ENCODE measurements at places on chromosomes 2 and 18.

DNA sequence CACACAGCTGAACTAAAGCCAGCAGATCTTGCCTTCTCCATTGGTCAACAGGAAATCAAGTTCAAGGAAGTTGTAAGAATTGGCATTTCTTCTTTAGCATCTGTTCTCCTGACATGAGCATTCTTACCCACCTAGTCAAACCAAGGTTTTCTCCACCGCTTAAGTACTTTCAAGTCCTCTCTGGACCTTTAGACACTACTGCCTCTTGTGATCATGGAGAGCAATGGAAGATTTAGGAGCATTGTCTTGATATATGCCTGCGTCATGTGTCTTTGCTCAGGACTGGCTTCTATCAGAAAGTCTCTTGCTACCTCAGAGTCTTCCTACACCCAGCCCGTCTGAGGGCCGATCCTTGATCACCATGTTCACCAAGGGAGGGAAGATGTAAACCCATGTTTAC lies 262.2 kb downstream of the PHLPP1 start:
- no peak for DNase-seq

DNA sequence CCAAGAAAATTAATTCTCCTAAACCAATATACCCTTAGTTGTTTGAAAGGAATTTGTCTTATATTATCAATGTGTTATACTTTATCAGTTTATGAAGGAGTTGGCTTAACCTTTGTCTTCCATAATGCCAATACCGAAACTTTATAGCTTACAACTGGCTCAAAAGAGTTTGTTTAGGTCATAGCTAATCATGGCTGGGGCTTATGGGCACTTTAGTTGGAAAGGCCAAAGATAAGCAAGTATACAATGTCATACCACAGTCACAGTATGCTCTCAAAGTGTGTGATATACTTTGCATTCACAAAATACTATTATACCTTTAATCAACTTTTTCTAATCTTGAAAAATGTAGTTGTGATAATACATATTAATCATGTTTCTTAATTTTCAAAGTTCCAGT lies 2.3 kb downstream of the KLHL41 start:
- no peak for DNase-seq

- DNase-seq = no peak
Measured at GRCh38 chr2:106165029-106165428, 29.1 kb downstream of the UXS1 start.

DNA sequence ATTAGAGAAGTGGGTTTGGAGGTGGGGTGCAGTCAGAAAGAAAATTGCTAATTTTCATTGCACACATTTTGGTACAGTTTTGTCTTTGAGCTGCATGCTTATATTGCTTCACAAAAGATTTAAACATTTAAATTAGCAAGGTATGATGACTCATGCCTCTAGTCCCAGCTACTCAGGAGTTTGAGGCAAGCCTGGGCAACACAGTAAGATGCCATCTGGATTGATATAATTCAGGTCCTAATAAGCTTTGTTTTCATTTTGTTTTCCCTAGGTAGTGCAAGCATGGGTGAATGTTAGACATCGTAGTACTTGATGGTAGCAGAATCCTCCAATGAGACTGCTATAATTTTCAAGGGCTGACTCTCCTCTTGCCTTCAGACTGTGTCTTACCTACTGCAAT lies 396.7 kb upstream of the RGPD4 start:
- no peak for DNase-seq

DNA sequence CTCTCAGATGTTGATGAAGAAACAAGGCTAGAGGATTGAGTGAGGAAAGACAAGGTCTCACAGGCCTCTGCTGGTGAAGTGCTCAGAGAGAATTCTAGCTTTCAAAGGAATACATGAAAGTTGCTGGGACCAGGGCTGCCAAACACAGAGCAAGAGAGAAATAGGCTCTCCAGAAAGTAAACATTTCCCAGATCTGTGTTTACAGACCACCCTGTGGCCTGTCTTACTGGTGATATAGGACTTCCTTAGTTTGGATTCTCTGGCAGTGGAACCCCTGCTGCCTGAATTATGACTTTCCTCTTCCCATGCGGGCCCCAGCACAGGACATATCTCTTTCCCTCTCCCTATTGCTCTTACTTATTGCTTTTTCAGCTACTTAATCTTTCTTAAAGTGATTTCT lies 64.5 kb downstream of the TACR1 start:
- DNase-seq = no peak

DNA sequence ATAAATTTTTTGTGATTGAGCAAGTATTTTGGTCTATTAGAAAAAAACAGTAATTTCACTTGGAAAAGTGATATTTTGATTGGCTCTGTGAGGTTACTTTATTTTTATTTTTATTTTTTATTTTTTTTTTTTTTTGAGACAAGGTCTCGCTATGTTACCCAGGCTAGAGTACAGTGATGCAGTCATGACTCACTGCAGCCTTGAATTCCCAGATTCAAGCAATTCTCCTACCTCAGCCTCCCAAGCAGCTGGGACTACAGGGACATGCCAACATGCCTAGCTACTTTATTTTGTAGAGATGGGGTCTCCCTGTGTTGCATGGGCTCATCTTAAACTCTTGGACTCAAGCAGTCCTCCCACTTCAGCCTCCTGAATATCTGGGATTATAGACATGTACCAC lies 60.9 kb upstream of the MGAT5 start:
- DNase-seq = no peak

DNA sequence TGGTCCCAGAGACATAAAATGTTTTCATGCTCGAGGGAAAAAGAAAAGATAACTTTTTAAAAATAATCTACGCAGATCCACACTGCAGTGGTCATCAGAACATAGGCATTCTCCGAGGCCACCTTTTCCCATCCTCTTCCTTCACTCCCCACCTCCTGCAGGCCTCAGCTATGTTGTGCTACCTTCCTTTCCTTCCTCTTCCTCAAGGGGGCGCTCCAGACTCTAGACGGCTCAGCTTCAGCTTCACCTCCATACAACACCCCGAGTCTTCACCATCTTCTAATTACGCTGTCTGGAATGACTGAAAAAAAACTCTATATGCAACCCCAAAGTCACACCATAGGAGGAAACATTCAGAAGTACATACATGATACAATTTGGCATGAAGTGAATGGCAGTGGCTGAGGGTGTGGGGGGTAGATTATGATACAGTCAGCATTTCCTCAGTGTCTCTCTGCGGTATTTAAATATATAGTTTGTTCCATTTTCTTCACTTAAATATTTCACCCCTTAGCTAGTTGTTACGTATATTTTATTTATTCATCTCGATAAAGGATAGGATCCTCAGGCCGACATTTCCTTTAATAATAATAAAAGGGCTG lies 583.6 kb downstream of the IRS1 start:
- peak; percentile 50 for DNase-seq

- no peak for DNase-seq
Measured at GRCh38 chr18:48477348-48477747, 61.5 kb upstream of the CTIF start.

DNA sequence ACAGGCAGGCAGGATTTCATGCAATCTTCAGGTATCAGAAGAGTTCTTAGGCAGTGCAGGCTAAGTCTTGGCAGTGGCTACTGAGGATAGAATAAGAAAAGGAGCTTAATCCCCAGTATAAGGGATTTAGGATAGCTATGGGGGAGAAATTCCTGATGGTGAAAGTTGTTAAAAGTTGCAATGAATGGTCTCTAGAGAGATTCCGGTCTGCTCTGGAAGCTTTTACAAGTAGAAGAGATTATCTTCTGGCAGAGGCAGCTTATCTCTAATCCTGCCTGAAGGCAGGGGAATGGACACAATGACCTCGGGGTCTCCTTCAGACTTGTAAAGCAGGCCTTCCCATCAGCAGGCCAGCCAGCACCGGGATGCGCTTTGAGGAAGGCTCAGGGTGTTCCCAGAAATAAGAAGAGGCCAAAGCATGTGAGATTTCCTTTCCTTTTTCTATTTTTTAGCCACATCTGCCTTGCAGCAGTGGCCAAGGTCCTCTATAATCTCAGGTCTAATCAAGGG lies 253.9 kb upstream of the KLHL29 start:
- no peak for DNase-seq

GRCh38 chr2:154591294-154591820 lies 107.1 kb upstream of the KCNJ3 start:
- no peak for DNase-seq

DNA sequence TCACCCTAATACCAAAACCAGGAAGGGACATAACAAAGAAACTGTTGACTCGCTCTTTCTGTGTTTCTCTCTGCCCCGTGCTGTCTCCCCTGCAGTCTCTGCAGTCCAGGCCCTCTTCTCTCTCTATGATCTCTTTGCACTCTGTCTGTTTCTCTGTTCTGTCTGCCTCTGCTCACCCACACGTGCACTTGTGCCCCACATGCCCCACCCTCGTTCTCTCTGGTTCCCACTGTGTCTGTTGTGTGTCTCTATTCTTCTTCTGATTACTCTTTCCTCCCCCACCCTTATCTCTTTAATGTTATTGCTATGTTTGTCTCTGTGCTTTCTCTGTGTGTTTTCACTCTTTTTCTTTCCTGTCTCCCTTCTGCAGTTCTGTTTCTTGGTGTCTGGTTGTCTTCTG lies 54.0 kb downstream of the NAT8 start:
- DNase-seq = peak; percentile 38

- DNase-seq = peak; percentile 23
Measured at GRCh38 chr2:46814160-46814961, 101.2 kb downstream of the MCFD2 start.

GRCh38 chr2:74481961-74482800 lies 617 bp downstream of the CCDC142 start:
- DNase-seq = peak; percentile 35

Measured in hematopoietic multipotent progenitor cell treated with erythropoietin and hydrocortisone succinate and interleukin-3 and kit ligand, for 8 days (in vitro differentiated cells).